ENCODE measurements at places on chromosomes 2 and 18.

- no peak for DNase-seq
Measured at GRCh38 chr18:55163550-55163949, 204.3 kb upstream of the CCDC68 start.

DNA sequence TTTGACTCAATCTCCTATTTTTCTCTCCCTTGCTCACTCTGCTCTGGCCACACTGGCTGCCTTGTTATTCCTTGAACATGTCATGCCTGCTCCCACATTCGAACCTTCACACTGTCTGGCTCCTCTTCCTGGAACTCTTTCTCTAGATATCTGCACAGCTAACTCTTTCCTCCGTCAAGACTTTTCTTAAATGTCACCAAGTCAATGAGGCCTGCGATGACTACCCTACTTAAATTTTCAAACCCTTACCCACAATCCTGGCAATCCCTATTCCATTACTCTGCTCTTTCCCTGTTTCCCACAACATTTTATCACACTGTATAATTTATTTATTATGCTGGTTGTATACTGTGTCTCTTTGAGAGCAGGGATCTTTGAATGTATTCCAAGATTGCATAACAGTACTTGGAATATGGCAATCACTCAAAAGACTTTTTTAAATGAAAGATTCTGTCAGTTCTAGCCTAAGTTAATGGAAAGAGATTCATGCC is 206.2 kb downstream of the SRBD1 start:
- DNase-seq, result no peak

GRCh38 chr18:23752796-23753195 is 63.5 kb downstream of the LAMA3 start:
- DNase-seq, result no peak

- DNase-seq, result peak; percentile 22
Measured at GRCh38 chr2:97645112-97645694, 659 bp upstream of the COX5B start.

DNA sequence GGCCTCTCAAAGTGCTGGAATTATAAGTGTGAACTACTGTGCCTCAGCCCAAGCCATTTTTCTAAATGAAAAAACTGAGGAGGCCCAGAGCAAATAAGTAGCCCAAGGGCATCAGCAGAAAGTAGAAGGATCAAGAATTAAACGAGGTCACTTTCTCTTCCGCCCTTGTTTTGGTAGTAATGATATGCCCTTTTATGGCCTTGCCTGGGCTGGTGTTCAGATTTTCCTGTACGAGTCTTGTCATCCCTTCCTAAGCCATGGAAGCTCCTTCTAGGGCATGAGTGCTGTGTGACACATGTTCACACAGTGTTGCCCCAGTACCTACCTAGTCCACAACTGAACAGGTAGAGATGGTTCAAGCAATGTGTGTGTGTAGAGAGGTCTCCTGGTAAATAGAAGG is 6.6 kb downstream of the HPCAL1 start:
- no peak for DNase-seq

DNA sequence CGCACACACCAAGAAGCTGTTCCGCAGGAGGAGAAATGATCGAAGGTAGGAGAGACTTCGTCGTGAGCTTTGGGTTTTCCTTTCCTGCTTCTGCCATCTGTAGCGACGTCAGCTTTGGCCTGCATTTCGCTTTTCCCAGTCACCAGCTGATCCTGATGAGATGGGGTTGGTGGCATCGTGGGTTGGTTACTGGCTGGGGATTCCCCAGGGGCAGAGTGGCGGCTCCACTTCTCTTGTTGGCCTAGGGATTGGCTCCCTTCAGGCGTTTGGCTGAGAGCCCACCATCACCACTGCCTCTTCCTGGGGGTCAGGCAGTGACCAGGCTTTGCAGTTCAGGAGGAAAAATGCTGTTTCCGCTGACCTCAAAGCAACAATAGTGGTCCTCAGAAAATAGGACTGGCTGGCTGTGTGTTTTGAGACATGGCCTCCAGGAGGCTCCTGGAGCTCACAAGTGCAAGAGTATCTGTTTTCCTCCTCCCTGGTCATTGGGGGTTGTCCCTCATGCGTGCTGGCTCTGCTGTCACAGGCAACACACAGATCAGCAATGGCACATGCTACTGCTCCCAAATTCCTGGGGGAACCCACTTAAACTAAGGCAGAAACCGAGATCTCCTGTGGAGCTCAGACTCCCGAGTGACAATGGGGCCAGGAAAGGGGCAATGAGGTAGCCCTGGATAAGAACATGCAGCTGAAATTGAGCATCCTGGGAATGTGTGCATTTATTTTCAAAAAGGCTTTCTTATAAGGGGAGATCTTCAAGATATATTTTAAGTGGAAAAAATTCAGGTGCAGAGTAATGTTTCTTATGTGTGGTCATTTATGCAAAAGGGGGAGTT is 173.0 kb downstream of the CTIF start:
- DNase-seq, result peak; percentile 27

DNA sequence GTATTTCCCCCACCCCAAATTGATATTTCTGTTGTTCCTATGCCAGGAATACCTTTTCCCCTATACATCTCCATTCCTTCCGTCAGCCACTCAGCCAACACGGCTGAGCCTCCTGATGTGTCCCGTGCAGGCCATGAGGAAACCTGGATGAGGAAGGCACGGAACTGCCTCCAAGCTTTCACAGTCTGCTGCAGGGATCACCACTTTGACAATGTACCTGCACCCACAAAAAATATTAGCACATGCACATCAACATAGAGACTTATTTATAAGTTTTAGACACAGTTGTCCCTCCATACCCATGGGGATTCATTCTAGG is 101.4 kb upstream of the PPP1CB start:
- no peak for DNase-seq

GRCh38 chr2:50097148-50097547 is 934.8 kb downstream of the NRXN1 start:
- no peak for DNase-seq

DNA sequence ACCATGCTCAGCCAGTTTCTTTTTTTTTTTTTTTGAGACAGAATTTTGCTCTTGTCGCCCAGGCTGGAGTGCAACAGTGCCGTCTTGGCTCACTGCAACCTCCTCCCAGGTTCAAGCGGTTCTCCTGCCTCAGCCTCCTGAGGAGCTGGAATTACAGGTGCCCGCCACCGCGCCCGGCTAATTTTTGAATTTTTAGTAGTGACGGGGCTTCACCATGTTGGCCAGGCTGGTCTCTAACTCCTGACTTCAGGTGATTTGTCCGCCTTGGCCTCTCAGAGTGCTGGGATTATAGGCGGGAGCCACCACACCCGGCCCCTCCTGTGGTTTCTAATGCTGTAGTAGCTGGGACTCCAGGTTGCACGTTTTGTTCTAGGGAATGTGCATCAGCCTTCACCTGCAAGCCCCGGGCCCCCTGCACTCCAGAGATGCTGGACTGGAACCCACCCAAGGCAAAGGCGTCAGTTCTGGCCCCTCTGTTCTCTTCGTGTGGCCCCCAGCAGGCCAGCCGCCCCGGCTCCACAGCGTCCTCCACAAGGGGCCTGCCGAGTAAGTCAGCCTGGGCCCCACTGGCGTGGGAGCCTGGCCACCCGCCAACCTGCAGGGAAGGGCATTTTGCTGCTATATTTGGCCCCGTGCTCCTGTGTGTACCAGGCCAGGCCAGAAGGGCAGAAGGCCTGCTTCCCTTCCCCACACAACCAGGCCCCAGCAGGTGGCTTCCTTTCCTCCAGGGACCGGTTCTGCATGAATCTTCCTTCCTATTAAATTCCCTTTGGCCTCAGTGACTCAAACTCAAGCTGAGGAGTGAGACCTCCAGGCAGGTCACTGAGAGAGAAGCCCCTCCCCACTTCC is 25.7 kb upstream of the B3GNT7 start:
- no peak for DNase-seq
